ENCODE measurements at places on chromosomes 7 and 10. TPM values are rescaled to one million over a fixed set of nuclear protein-coding genes. Genes with fewer than 3 reads are reported as not detected.
A peak's percentile ranks its signal among the peaks of the same experiment; 100 is the strongest.

Gene OPTN
- total RNA-seq: 51.0 TPM

Gene ZNF853
- 6.3 TPM for total RNA-seq

Gene TMEM130
- not detected for total RNA-seq

Gene PTPRZ1
- total RNA-seq: 1.3 TPM

Gene TUBB8
- not detected for total RNA-seq

Gene CCAR1
- 63.3 TPM for total RNA-seq

Gene CACNA2D1
- total RNA-seq: 24.0 TPM

GRCh38 chr7:7304705-7305450, 122.5 kb downstream of the C1GALT1 start:
- DNase-seq: no peak

GRCh38 chr7:96212474-96212873, 109.4 kb downstream of the SLC25A13 start:
- DNase-seq: no peak

DNA sequence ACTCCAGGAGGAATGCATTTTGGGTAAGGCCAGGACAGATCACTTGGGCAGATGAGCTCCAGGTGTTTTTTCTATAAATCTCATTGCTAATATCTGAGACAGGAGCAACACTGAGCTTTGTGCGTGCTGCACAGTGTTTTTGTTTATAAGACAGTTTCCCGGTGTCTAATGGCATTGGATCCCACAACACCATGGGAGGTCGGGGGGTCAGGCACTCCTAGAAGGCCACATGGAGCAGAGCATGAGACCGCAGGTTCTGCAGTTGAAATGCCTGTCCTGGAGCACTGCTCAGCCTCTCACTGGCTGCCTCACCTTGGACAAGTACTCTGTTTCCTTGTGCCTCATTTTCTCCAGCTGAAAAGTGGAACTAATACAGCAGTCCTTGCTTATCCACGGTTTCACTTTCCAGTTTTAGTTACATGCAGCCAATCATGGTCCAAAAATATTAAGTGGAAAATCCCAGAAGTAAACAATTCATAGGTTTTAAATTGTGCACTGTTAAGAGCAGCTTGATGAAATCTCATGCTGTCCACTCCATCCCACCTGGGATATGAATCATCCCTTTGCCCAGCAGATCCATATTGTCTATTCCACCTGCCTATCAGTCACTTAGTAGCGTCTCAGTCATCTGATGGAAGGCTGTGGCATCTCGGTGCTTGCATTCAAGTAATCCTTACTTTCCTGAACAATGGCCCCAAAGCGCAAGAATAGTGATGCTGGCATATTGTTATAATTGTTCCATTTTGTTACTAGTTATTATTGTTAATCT, 35.2 kb downstream of the ATXN7L1 start:
- DNase-seq: no peak

DNA sequence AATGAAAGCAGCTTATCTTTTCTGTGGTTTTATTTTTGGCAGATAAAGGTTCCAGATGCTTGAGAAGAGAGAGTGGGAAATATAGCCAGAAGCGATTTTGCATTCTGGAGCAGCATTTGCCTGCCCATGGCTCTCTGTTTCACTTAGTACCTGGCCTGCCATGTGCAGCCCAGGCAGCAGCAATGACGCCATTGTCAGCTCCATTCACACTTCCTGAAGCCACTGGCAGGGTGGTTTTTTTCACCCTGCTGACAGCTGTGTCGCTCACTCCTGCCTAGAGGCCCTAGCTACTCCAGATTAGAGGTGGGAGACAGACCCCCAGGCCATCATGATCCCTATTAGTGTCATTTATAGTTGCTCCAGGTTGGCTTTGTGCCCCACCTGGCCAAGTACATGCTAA, 30.1 kb upstream of the NEUROD6 start:
- DNase-seq: no peak

GRCh38 chr7:49937608-49938007, 155.4 kb downstream of the ZPBP start:
- no peak for DNase-seq

DNA sequence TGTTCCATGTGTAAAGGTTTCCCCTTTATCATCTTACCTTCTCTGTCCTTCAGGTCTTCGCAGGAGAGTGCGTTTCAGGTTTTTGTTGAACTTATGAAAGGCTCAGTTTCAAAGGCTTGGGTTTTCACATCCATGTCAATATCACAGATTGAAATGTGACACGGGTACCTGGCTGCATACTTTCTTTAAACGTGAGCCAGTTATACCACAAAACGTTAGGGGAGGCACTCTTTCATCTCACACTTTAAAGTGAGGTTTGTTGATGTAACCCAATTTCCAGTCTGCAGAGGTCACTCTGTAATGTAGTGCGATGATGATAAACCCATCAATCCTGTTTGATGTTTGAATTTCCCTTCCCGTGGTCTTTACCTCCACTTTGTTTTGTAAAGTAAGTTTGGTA, 506.9 kb downstream of the SUGCT start:
- DNase-seq: no peak

GRCh38 chr10:87862679-87863052, 667 bp downstream of the KLLN start:
- no peak for DNase-seq

DNA sequence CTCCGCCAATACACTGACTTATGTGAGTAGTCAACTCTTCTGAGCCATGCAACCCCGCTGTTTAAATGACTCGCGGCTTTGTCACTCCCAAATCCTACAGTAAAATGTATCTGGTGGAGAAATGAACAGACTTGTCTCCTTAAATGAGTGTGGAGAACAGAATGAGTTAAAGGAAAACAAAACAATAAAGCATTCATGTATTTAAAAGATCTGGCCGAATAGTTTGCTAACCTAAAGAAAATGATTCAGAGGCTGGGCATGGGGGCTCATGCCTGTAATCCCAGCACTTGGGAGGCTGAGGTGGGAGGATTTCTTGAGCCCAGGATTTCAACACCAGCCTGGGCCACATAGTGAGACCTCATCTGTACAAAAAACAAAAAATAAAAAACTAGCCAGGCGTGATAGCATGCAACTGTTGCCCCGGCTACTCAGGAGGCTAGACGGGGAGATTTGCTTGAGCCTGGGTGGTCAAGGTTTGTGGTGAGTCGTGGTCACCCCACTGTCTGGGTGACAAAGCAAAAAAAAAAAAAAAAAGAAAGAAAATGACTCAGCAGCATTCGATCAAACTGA, 86.5 kb upstream of the PFKP start:
- no peak for DNase-seq

DNA sequence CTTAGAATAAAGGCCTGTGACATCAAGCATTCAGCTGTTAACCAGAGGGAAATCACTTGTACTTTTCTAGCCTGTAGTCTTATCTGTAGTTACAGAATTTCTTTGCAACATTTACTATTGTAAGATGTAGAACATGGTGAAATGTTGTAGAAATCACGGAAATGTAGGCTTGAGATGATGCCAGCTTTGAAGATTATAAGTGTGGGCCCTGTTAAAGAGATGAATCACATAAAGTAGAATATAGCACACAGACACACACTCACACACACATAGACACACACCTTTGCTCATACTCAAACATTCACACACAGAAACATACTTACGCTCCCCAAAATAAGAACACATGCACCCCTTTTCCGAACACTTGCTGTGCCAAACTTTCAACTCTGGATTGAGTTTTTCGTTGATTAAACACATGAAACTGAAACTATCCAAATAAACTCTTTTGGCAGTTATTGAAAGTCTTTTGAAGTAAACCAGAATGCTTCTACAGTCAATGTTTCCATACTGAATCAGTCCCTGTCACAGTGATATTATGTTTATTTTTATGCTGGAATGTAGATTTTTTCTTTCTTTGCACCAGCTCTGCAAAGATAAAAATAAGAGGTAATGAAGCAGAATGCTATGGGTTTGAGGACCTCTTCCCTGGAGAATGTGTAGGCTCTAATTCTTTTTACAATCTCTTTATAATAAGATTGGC, 230.3 kb upstream of the MEOX2 start:
- DNase-seq: no peak

GRCh38 chr7:118264836-118265235, 40.3 kb downstream of the ANKRD7 start:
- no peak for DNase-seq

DNA sequence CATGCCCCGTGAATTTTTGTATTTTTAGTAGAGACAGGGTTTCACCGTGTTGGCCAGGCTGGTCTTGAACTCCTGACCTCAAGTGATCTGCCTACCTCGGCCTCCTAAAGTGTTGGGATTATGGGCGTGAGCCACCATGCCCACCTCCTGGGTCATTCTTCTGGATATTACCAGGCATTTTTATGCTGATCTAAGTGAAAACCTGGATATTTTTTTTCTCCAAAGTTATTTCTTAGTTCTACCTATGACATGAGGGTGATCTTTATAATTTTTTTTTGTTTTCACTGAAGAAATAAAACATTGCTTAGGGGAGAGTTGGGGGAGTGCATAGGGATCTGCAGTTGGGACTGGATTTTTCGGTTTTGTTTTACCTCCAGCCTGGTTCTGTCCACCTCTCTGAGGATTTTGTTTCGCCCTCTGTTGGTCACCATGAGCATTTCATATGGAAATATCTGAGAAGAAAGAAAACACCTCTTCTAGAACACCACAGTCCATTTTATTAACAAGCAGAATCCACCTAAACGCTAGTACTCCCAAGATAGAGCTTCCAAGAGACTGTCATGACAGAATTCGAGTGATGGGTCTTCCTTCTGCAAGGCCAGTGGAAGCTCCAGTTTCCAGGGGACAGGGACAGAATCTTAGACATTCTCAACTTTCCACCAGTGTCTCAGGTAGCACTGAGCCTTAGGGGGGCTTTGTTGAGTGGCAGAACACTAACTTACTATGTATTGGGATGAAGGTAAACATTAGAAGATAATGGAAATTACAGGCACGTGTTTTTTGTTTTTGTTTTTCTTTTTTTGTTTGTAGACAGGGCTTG, 33.4 kb upstream of the AFAP1L2 start:
- no peak for DNase-seq

GRCh38 chr10:133350950-133351329, 3.8 kb downstream of the PRAP1 start:
- DNase-seq: no peak

DNA sequence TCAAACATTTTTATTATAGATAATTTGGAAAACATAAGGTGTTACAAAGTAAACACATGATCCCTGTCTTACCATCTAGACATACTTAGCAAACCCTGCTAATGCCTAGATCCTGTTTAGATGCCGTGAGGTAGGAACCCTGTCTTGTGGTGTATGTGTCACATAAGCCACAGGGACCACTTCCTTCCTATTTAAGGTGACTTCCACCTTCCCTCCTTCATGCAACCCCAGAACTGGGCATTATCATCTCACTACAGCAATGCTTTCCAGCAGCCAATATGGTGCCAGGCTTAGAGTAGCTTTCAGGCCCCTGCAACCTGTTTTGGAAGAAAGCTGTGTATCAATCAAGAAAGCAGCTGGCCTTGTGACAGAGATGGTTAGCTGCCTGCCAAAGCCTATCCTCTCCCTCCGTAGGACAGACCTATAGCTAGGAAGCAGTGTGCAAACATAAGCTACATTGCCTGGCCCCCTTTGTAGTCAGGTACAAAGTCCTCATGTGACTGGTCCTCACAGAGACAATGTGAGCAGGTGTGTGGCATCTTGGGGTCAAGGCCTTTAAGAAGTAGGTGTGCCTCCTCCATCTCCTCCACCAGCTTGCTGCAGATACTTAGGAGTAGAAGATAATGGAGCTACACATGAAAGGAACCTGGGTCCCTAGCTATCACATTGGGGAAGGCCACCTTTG, 146.8 kb downstream of the SPAG6 start:
- DNase-seq: no peak

GRCh38 chr7:54678763-54679489, 80.1 kb downstream of the SEC61G start:
- DNase-seq: no peak

GRCh38 chr10:132612571-132613504, 75.3 kb downstream of the INPP5A start:
- DNase-seq: peak; percentile 53

DNA sequence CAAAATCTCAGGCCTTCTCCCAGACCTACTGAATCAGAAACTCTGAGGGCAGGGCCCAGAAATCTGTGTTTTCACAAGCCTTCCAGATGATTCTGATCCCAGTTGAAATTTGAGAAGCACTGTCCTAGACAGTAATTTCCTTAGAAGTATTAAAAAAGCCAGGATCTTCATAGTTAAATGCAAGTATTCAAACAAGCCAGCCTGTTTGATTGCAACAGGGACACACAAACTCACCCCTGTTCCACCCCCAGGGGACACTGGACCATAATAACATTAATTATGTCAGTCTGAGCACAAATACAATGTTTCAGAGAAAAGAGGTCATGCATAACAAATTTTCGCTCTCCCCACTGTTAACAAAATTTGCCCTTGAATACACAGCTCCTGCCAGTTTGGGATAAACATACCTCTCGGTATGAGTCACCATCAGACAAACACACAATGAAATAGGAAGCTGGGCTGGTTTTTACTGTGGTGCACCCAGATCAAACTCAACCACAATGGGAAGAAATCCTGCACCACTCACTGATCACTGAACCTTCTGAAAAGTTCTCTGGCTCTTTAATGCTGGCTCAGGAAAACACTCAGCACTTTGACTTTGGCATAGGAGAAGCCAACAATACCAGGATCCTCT, 34.3 kb downstream of the ABLIM1 start:
- DNase-seq: no peak

GRCh38 chr7:18877874-18878273, 239.6 kb downstream of the TWIST1 start:
- DNase-seq: no peak

DNA sequence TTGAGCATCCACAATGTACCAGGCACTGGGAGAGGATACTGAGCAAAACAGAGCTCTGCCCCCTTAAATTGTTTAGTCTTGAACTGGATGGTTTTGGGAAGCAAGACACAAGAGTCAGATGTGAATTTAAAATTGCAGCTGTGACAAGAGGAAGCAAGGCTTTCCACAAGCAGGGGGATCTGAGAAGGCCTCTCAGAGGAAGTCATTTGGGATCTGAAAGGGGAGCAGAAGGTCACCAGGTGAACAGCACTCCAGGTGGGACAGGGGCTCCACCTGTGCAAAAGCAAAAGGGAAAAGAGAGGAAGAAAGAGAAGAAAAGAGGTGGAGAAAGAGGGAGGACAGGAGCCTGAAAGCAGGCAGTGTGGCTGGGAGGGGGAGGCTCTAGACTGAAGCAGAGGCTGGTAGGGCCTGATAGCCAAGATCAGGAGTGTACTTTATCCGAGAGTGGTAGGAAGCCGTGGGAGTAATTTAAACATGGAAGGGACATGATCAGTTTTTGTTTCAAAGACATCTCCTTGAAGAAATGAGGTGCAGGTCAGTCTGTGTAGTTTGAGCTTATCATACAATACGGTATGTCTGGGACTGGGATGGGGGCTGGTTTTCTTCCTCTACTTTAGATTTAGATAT, 76.1 kb upstream of the DUSP5 start:
- no peak for DNase-seq

DNA sequence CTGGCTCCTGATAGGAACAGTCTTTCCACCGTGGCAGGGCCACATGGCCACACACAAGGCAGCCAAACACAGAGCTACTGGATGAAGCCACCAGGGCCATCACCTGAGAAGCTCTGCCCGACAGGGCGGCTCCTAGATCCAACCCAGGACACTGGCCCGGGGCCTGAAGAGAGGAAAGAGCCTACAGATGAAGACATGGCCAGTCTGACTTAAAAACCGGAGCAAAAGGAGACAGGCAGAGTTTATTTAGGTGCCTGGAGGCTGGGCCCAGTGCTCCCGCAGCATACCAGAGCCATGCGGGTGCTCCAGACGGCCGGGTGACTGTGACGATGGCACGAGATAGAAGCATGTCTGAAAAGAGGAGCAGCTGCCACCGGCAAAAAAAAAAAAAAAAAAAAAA, 3.9 kb downstream of the TECPR1 start:
- DNase-seq: no peak

- DNase-seq: no peak
These were observed 1.4 kb downstream of the MDH2 start for GRCh38 chr7:76049295-76049694.

- DNase-seq: no peak
These were observed 13.1 kb downstream of the AVPI1 start for GRCh38 chr10:97673736-97674525.

Data from spleen (tissue), 13 donors.